Suprapubic skin (tissue), 4 donors: ENCODE measurements at places on chromosomes 2 and 18. TPM values are rescaled to one million over a fixed set of nuclear protein-coding genes. Genes with fewer than 3 reads are reported as not detected.

DNA sequence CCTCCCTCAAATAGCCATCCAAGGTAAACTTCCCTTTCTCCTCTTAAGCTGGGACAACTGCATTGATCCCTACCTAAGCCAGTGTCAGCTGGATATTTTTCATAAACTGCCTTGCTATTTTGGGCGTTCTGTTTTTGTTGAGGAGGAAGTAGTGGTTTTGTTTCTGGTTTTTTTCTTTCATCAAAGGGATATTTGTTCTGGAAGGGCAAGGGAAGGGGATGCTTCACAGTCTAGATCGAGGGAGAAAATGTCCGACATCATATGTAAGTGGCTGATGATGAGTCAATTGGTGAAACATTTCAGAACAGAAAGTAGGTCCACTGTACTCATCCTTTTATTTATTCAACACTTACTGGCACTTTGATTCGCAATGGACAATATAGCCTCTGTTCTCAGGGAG, 31.0 kb downstream of the TANC1 start:
- no peak for DNase-seq

DNA sequence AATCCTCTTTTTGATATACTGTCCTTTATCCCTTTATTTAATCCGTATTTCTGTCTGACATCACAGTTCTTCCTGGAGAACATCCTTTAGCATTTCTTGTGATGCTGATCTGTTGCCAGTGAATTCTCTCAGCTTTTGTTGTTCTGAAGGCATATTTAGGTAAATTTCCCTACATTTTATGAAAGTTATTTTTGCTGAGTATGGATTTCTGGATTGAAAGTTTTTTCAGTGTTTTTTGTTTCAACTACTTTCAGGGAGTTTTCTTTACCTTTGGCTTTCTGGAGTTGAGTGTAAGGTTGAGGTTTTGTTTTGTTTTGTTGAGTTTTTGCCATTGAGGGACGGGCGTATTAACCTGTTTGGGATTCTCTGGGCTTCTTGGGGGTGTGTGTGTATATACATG, 22.5 kb downstream of the SNTG2 start:
- DNase-seq = no peak

Gene ERICH2
- not detected for total RNA-seq

DNA sequence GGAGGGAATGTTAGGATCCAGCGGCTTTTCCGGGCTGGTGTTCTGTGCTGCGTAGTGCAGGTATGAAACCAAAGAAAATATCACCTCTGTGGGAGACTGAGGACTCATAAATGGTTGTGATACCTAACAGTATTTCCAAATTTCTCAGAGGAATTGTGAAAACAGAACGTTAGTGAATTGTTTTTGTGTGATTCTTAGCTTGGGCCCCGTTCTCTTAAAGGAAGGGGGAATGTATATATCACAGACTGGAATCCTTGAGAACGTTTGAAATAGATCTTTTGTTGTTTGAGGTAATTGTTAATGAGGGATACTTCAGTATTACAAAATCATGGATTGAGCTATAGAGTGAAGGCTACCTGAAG, 834 bp downstream of the ZNF638 start:
- DNase-seq = no peak

DNA sequence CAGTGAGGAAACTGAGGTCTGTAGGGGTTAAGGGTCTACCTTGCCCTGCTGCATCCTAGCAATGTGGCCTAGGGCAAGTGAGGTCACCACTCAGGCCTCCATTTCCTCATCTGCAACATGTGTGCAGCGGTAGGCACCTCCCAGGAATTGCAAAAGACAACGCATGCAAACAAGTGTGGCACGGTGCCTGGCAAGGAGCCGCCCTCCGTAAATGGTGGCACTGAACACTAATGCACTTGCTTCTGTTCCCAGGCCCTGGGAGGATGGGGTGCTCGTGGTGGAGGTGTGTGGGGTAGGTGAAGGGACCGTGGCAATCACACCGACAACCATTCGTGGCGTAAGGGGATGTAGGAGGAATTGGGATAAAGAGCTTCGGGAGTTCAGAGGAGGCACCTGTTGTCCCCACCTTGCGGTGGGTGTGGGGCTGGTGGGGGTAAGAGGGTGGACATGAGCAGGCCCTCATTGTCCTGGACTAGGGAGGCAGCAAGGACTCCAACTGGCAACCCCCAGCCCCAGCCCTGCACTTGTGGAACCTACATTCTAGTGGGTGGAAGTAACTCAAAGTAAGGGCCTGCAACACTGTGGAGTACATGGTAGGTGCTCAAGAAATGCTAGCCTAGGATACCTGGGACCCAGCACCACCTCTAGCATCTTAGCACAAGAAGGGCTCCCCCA, 26.0 kb downstream of the ATOH8 start:
- DNase-seq = no peak

Gene EGR4
- not detected for total RNA-seq

- DNase-seq = no peak
These were observed 651 bp downstream of the STK17B start for GRCh38 chr2:196170606-196171247.

- DNase-seq = no peak
These were observed 150.7 kb upstream of the RAB6C start for GRCh38 chr2:129828792-129829191.

DNA sequence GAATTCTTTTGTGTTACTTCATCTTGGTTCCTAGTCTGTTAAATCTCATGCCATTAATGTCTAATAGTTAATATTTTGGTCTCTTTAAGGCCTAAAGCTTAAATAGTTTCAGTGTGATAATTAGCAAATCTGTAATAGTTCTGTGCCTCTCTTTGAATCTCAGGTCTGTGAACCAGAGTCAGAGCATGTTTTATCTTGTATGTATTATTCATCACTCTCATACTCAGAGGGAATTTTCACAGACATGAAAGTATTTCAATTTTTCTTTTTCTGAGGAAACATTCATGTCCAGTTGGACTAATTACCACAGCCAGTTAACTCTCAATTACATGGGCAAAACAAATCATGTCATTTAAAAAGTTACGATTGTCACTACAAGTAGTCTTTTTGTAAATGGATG, 931.9 kb upstream of the SLC39A10 start:
- DNase-seq = no peak

GRCh38 chr2:57434441-57434840, 612.2 kb upstream of the VRK2 start:
- DNase-seq = no peak

DNA sequence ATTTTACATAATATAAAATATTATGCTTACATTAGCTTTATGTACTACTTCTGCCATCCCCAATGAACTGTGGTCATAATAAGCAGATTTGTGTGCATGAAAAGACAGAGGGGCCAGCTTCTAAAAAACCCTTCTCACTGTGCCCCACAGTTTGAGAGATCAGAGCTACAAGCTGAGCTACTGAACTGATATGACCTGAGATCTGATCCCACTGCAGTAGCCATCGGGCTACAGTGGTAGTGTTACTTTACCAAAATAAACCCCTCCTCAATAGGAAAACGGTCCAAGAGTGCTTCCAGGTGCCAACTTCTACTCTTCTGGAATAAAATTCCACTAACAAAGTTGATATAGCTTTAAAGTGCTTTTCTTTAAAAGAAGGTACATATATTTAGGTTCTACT, 43.1 kb downstream of the IKZF2 start:
- DNase-seq = no peak

Gene GYPC
- total RNA-seq = 26.1 TPM
